H4 (cell line): ENCODE measurements at places on chromosomes 13 and 19. TPM values are rescaled to one million over a fixed set of nuclear protein-coding genes. Genes with fewer than 3 reads are reported as not detected.
A peak's percentile ranks its signal among the peaks of the same experiment; 100 is the strongest.

DNA sequence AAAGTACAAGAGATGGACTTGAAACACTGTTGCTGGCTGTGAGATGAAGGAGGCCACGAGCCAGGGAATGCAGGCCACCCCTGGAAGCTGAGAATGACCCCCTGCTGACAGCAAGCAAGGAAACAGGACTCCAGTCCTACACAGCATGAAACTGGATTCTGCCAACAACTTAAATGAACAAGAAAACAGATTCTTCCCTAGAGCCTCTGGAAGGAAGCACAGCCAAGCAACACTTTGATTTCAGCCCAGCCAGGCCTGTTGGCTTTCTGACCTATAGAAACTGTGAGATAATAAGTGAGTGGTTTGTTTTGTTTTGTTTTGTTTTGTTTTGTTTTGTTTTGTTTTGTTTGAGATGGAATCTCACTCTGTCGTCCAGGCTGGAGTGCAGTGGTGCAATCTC lies 105.3 kb upstream of the CACNA1A start:
- no peak for DNase-seq

- no peak for DNase-seq
These were observed 622 bp downstream of the RASA3 start for GRCh38 chr13:114131583-114132418.

DNA sequence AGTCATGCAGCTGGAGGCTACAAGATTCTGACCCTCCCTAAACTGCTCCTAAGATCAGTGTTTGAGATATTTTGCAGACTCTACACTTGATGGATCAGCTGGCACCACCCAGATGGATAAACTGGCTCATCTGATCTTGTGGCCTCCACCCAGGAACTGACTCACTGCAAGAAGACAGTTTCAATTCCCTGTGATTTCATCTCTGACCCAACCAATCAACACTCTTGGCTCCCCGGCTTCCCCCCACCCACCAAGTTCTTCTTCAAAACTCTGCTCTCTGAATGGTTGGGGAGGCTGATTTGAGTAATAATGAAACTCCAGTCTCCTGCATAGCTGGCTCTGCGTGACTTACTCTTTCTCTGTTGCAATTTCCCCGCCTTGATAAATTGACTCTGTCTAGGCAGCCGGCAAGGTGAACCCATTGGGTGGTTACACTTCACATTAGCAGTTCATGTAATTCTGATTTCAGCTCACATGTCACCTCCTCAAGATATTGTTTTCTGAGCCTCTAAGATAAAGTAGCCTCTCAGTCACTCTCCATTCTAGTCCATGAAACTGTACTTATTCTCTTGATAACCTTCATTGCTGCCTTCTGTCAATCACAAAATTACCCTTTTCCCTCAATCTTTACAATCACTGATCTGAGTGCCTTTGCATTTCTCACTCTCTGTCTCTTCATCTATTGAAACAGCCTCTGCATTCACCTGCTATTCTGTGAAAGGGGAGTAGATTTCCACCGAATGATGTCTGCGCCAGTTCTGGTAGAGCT lies 9.9 kb upstream of the FPR3 start:
- peak; percentile 78 for DNase-seq

- no peak for DNase-seq
These were observed 169 bp downstream of the GRAMD1A start for GRCh38 chr19:35000338-35000646.

- DNase-seq = no peak
These were observed 184.9 kb downstream of the DACH1 start for GRCh38 chr13:71681901-71682613.

The MIA gene
- total RNA-seq = 1.1 TPM in 1 of 2 replicates, not detected in the other

- no peak for DNase-seq
These were observed 3.7 kb upstream of the CNN1 start for GRCh38 chr19:11534948-11535347.

DNA sequence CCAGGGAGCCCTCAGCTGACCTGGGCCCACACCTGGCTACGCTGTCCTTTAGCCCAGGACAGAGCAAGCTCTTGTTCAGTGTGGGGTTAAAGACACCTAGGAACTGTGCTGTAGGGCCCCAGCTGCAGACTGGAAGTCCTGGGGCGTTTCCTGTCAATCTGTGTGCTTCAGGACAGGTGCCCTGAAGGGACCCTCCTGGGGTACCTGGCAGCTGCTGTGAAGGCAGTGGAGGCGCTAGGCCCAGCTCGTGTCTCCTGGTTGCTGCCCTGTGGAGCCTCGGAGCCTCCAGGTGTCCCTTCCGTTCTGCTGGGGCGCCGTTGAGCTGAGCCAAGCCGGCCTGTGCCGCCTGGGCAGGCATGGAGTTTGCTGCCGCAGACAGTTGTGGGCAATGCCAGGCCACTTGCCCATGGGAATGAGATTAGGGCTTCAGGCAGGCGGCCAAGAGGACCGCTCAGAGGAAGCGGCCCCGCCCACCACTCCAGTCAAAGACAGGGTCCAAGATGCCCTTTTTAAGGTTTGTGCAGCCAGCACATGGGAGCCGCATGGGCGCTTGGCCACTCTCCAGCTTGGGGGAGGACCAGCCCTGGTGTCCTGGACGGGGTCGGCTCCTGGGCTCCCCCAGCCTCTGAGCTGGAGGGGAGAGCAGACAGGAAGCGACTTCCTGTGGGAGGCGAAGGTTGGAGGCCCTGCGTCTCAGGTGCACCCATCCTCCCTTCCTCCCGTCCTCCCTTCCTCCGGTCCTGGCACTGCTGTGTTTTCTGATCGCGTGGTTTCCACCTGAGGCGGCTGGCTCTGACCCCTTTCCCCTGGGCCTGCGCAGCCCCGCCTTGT lies 4.0 kb downstream of the PTBP1 start:
- DNase-seq = peak; percentile 41

DNA sequence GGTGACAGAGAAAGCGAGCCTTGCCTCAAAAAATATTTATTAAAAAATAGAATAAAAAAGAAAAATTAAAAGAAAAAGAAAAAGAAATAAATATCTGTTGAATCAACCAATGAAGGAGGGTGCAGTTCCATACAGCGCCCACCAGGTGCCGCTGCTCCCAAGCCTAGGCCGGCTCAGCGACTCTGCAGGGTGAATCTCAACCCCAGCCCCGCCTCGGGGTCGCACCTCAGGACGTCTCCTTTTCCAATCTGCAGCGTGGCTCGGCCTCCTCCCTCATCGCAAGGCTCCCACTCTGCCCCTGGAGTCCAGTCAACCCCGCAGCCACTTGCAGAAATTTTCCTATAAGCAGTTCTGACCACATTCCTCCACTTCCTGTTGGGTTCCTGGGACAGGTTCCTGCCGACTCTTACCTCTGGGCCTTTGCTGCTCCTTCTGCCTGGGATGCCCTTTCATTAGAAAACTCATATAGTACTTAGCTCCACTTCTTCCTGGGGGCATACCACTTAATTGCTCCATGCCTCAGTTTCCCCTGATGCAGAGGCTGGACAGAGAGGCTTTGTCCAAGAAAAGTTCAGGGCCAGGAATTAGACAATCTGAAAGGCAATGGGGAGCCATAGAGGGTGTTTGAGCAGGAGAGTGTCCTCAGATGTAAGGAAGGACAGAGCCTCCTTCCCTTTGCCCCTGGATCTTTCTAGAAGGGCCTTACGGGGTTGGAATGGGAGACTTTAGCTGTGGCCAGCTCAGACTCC lies 24.3 kb downstream of the NFILZ start:
- peak; percentile 47 for DNase-seq
